ENCODE measurements at places on chromosomes 12 and 14. TPM values are rescaled to one million over a fixed set of nuclear protein-coding genes. Genes with fewer than 3 reads are reported as not detected.

- no peak for DNase-seq
Observed at GRCh38 chr14:99156090-99156425, 115.9 kb downstream of the BCL11B start.

DNA sequence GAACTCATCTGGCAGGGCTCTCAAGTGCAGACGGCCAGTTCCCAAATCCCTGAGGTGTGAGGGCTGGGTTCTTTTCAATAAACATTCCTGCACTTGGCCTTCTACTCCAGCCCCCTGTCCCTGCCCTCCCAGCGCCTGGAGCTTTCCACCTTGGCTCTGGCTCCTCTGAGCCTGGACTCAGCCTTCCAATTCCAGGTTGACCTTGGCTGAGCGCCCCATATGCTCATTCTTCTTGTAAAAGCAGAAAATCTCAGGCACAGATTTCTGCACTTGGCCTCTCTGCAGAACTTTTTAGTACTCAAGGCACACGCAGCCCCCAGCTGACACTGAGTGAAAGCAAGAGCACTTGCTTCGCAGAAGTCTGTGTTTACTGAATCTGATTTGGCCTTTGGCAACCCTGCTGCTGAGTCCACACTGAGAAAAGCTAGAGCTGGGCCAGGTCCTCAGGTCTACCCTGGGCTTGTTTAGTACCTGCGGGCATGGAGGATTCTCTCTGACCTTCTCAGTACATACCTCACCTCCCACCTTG, 222.7 kb downstream of the MSRB3 start:
- peak; percentile 78 for DNase-seq

DNA sequence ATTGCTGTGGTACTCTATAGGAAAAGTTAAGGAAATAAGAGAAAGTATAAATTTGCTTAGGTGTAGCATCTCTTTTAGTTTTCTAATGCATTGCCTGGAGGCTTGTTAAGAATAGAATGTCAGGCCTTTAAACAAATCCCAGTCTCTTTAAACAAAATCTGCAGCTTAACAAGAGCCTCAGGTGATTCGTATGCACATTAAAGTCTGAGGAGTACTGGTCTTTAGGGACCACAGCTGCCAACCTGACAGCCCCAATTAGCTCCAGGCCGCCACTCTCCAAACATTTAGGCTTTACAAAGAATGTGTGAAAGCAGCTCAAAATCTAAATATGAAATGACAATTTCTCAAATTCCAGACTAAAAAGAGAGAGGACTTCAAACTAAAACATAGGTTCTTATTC, 35.7 kb downstream of the PAWR start:
- no peak for DNase-seq

The SRRM4 gene
- total RNA-seq: not detected

The LRRK2 gene
- 32.8 TPM for total RNA-seq

Data from esophagus muscularis mucosa (tissue), 4 donors.